ENCODE measurements at places on chromosomes 12 and 14. TPM values are rescaled to one million over a fixed set of nuclear protein-coding genes. Genes with fewer than 3 reads are reported as not detected.

DCP1B gene
- 17.5 TPM for total RNA-seq

DNA sequence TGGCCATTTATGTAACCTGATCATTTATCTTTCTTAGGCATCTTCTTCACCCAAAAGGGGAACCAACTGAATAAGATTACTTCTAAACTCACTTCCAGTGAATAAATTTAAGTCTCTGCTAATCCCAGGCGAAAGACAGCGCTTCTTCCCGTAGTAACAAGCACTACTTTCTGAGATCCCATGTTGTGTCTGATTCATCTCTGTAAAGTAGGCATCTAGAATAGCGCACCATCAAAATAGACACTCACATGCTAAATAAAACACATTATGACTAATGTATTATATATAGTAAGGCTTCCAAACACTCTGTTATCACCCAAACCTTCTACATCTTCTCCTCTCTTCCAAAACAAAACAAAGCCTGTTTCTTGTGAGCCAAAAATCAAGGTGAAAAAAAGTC, 15.1 kb downstream of the GTF2A1 start:
- no peak overlapping the region for H3K4me3 ChIP-seq
- H3K27me3 ChIP-seq: no peaks in the 10 kb centered on the region

DNA sequence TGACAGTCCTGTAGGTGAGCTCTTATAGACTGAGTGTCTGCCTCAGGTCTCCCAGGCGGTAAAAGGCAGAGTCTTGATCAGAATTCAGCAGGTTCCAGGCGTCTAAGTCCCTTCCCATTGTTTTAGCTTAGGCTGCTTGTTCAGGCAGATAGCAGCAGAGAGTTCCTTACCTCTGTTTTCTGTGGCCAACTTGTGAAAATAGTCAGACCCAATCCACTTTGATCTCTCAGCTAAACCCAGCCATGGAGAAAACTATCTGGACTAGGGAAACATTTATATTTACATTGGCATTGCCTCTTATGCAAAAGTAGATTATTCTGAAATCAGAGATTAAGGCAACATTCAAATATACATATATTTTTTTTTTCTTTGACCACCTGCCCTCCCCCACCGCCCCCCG, 21.4 kb downstream of the CCDC62 start:
- H3K36me3 ChIP-seq: no peaks in the 10 kb centered on the region
- no peak overlapping the region for H3K4me3 ChIP-seq
- H3K4me1 ChIP-seq: no peaks in the 10 kb centered on the region
- no peak for DNase-seq
- no peaks in the 10 kb centered on the region for H3K27me3 ChIP-seq

DNA sequence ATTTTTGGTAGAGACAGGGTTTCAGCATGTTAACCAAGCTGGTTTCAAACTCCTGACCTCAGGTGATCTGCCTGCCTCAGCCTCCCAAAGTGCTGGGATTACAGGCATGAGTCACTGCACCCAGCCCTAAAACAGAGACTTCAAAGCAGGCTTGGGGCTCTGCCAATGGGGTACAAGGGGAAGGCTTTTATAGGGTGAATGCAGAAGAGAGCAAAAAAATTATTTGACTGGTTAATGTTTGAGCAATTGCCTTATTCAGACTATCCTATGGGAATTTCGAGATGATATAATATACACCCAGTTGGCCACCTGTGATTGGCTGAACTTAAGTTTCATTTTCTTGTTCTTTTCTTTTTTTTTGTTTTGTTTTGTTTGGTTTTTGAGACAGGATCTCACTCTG, 31.5 kb upstream of the ACTN1 start:
- H3K4me3 ChIP-seq: no peak overlapping the region
- H3K27me3 ChIP-seq: no peaks in the 10 kb centered on the region
- no peak for DNase-seq
- H3K36me3 ChIP-seq: no peaks in the 10 kb centered on the region
- peak overlapping the region; percentile 41 for H3K27ac ChIP-seq
- peaks cover 13% of the 10 kb centered on the region for H3K4me1 ChIP-seq

GRCh38 chr12:106280106-106280505, 22.4 kb upstream of the TCP11L2 start:
- DNase-seq: no peak
- H3K4me1 ChIP-seq: no peaks in the 10 kb centered on the region
- peaks cover 3% of the 10 kb centered on the region for H3K36me3 ChIP-seq
- H3K4me3 ChIP-seq: no peak overlapping the region
- H3K27ac ChIP-seq: no peak overlapping the region

- H3K27me3 ChIP-seq: no peaks in the 10 kb centered on the region
- no peak overlapping the region for H3K27ac ChIP-seq
- no peak overlapping the region for H3K4me3 ChIP-seq
- H3K4me1 ChIP-seq: peaks cover 12% of the 10 kb centered on the region
Observed at GRCh38 chr12:109491671-109492070, 14.2 kb downstream of the UBE3B start.

GRCh38 chr12:51905471-51906429, 1.6 kb upstream of the ACVRL1 start:
- H3K27me3 ChIP-seq: peaks cover 46% of the 10 kb centered on the region
- H3K36me3 ChIP-seq: no peaks in the 10 kb centered on the region
- no peak for DNase-seq
- no peak overlapping the region for H3K27ac ChIP-seq
- no peak overlapping the region for H3K4me3 ChIP-seq

DNA sequence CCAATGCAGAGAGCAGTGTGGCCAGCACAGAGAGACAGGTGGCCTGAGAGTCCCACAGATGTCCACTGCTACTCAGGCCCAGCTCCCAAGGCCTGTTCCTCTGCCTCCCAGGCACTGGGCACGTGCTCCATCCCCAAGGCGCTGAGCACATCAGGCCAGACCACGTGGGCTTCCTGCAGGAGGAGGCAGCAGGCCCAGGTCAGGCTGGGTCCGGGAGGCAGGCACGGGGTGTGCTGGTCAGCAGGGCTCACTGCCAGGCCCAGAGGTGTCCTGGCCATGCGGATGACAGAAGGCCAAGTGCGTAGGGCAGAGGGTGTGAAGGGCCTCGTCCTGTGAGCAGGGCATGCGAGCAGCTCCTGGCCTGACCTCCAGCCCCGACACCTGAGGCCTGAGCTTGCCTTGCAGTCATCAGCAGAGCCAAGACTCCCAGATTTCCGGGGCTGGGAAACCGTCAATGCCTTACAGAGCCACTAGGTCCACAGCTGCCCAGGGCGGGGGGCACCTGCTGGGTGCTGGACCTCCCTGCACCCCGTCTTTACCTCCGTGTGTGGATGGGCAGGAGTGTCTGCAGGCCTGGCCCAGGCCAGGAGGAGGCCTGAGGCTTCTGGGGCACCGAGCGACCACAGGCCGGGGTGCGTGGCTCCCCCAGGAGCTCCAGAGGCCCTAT, 14.9 kb downstream of the TRMT61A start:
- H3K27ac ChIP-seq: no peak overlapping the region
- no peaks in the 10 kb centered on the region for H3K36me3 ChIP-seq
- DNase-seq: no peak
- H3K4me1 ChIP-seq: no peaks in the 10 kb centered on the region

GRCh38 chr14:74293606-74294005, 9.1 kb downstream of the ABCD4 start:
- no peak overlapping the region for H3K27ac ChIP-seq
- DNase-seq: no peak
- peaks cover 14% of the 10 kb centered on the region for H3K36me3 ChIP-seq
- H3K4me3 ChIP-seq: no peak overlapping the region
- H3K4me1 ChIP-seq: peaks cover 1% of the 10 kb centered on the region
- no peaks in the 10 kb centered on the region for H3K27me3 ChIP-seq

Measured in activated CD4-positive, alpha-beta T cell treated with anti-CD3 and anti-CD28 coated beads, Interleukin-2, amount 10 ng/mL, durations not matched to agents 7 days and 5 days (primary cell).